ENCODE measurements at places on chromosomes 7 and 10. TPM values are rescaled to one million over a fixed set of nuclear protein-coding genes. Genes with fewer than 3 reads are reported as not detected.

Gene BLNK
- not detected for total RNA-seq

Gene MACROH2A2
- total RNA-seq, result not detected

Gene VIM
- 10,114 TPM for total RNA-seq

Gene PNLIP
- total RNA-seq, result not detected

Gene STOX1
- under 0.01 TPM for total RNA-seq

Gene C10orf67
- not detected for total RNA-seq

Gene GFRA1
- 0.86 TPM for total RNA-seq

Gene DYNC1I1
- total RNA-seq, result 3.3 TPM

Gene ZPBP
- not detected for total RNA-seq

Gene C10orf105
- under 0.01 TPM for total RNA-seq

Gene KAZALD1
- 0.57 TPM for total RNA-seq
